ENCODE measurements at places on chromosomes 16 and 17.

- peak; percentile 75 for DNase-seq
Observed at GRCh38 chr16:1413684-1414531, 596 bp downstream of the UNKL start.

- DNase-seq: peak; percentile 23
Observed at GRCh38 chr17:38352245-38353085, 821 bp downstream of the SOCS7 start.

DNA sequence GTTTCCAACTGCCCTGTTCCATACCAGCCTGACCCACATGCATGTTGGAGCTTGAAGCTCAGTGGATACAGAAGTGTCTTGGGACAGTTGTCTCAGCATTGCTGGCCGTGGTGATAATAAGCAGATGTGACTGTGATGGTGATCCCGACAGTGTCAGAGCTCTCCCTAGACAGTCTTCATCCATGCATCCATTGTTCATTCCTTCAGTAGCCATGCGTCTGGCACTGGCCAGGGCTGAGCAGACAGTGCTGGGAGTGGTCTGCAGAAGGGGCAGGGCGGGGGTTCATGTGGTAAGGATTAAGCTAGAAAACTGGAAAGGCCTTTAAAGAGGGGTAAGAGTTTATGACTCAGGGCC is 68.1 kb downstream of the GNAO1 start:
- DNase-seq: no peak

DNA sequence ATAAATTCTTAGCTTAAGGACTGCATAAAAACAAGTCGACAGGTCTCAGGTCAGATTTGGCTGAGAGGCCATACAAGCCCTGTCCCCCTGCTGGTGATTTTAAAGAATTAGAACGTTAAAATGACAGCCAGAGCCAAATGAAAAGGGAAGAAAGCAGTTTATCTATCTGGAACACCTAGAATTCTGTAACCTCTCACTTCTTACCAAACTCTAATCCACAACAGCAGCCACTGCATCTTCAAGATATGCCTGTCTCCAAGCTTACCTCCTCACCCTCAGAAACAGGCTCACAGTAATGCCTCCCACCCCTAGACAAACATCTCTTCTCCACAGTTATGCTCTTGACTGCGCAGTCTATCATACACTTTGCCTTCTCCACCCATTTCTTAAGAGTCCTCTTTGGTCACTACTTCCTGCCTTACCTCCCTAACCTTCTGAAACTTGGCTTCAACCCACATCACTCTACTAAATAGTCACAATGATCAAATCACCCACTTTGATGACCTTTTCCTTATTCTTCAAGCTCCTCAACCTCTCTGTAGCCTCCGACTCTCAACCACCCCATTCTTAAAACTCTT is 14.2 kb downstream of the ANKFY1 start:
- no peak for DNase-seq

DNA sequence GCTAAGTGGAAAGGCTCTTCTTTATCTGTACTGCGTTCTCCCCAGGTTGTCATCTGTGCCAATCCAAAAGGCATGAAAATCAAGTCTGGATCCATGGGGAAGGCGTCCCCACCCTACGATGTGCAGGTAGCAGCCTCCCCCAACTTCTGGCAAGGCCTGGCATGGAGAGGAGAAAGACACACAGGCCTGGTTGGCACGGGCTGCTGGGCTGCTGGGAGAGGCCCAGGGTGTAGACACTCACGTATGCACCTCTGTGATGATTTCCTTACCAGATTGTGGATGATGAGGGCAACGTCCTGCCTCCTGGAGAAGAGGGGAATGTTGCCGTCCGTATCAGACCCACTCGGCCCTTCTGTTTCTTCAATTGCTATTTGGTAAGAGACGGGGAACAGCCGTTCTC is 20.4 kb upstream of the ACSM2A start:
- no peak for DNase-seq

GRCh38 chr17:78225088-78225865 is 6.2 kb upstream of the TMEM235 start:
- DNase-seq: no peak

GRCh38 chr16:29148867-29149272 is 164.0 kb downstream of the LAT start:
- no peak for DNase-seq

GRCh38 chr16:87149051-87149450 is 168.1 kb downstream of the C16orf95 start:
- DNase-seq: no peak

DNA sequence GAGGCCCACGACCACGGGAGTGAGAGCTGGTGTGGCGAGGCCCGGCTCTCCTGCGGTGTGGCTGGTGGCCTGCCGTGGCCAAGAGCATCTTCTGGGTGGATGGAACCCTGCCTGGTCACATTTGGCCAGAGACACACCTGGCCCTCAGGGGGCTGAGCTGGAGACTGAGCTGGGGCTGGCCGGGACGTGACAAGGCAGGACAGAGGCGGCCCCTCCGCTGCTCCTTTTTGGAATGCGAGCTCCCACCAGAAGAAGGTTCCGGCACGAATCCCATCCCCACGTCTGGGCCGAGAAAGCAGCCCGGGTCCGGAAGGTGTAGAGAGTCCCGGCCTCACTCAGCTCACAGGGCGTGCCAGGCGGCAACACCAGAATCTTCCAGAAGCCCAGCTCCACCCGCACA is 26.0 kb upstream of the CHMP6 start:
- no peak for DNase-seq

- DNase-seq: no peak
Observed at GRCh38 chr17:11935734-11936406, 61.4 kb downstream of the ZNF18 start.

- no peak for DNase-seq
Observed at GRCh38 chr17:58385359-58385899, 31.9 kb downstream of the RNF43 start.

Data from 8988T (cell line).